ENCODE measurements at places on chromosomes 3 and 15.

DNA sequence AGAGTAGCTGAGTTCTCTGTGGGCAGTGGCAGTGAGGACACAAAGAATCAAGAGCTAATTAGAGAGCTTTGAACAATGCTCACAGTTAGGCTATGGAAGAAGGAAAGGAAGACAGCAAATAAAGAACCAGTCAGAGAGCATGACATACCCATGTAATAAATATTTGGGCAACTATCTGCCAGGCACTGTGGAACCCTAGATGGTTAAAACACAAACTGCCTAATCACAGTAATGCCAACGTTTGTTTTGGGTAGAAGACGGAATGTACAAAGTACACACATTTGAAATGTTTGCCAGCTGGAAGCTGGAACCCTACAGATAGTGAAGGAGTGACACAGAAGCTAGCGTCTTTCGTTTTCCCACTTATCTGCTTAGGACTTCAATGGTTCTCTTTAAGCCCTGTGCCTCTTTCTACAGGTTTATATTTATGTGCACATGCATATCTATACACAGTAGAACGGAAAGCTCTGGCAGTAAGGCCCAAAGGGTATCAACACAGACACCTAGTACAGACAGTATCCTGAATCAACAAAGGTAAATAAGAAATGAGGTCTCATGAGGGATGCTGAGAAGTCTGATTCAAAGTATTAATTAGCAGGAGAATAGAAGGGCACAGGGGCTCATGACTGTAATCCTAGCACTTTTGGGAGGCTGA is 44.6 kb downstream of the ANKRD28 start:
- DNase-seq: no peak

- DNase-seq: no peak
Measured at GRCh38 chr3:125042725-125043406, 12.9 kb downstream of the HEG1 start.

- DNase-seq: no peak
Measured at GRCh38 chr3:10707400-10708215, 108.4 kb upstream of the SLC6A11 start.

GRCh38 chr3:159238646-159239045 is 436.8 kb downstream of the MFSD1 start:
- DNase-seq: no peak

GRCh38 chr3:158790901-158791589 is 10.8 kb upstream of the MFSD1 start:
- DNase-seq: peak; percentile 70

GRCh38 chr3:180802837-180803236 is 109.6 kb upstream of the FXR1 start:
- DNase-seq: peak; percentile 25

DNA sequence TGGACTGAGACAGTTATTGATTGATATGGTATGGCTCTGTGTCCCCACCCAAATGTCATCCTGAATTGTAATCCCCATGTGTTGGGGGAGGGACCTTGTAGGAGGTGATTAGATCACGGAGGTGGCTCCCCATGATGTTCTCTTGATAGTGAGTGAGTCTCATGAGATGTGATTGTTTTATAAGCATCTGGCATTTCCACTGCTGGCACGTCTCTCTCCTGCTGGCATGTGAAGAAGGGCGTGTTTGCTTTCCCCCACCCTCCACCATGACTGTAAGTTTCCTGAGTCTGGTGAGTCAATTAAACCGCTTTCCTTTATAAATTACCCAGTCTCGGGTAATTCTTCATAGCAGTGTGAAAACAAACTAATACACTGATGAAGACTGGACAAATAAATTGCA is 105.6 kb upstream of the MELTF start:
- no peak for DNase-seq

- DNase-seq: no peak
Measured at GRCh38 chr15:20358779-20359414, 182.7 kb downstream of the GOLGA6L6 start.

- no peak for DNase-seq
Measured at GRCh38 chr3:194203482-194204041, 67.6 kb downstream of the HES1 start.

DNA sequence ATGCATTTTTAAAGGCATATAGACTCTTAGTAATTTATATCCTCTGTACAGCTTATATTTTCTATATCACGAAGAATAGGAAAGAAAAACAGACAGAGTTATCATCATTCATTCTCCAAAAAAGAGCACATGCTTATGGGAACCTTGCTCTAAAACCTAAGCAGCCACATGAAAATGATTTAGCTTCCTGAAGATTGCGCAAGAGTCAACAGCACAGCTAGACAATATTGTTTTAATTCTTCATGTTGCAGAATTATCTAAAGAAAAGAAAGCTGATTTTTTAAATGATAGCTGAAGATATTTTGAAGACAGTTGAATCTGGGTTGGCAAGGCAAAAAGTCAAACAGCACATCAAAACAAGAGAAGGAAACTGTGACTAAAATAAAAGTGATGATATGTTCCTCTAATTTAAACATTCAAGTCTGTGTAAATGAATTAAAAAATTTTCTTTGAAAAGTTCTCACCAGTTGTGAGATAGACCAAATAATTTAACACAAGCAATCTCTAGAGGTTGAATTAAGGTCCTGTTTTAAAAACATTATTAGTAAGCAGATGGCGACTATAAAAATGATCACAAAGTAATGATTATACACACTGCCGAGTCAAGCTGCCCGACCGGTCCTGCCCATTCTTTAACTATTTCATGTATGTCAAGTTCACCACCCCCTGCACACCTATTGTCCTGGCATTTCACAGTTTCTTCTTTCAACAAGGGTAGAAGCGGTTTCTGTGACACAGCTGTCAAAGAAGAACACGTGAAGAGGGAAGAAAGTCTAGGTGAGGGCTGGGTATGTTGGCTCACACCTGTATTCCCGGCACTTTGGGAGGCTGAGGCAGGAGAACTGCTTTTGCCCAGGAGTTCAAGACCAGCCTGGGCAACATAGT is 74.2 kb upstream of the BHLHE40 start:
- DNase-seq: no peak

- DNase-seq: no peak
Measured at GRCh38 chr3:195868866-195869412, 39.4 kb downstream of the TNK2 start.

- no peak for DNase-seq
Measured at GRCh38 chr3:185473290-185473815, 25.5 kb downstream of the TMEM41A start.

- no peak for DNase-seq
Measured at GRCh38 chr3:106034313-106034712, 165.5 kb upstream of the CBLB start.

DNA sequence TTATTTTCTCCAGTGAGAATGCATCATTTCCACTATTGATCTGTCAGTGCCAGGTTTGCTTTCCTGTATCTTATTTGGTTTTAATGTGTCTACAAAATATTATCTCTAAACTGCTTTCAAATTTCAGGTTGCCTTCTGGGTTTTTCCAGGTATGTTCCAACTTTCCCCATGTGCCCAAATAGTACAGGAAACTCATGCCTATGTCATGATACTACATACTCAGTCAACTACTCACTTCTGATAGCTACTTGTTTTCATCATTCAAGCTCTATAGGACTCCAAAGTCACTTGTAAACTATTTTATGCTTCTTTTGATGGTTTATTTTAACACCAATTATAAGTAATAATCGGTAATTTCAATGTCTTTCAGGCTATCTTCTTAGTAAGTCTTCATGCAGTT is 134.8 kb upstream of the TTC14 start:
- no peak for DNase-seq

DNA sequence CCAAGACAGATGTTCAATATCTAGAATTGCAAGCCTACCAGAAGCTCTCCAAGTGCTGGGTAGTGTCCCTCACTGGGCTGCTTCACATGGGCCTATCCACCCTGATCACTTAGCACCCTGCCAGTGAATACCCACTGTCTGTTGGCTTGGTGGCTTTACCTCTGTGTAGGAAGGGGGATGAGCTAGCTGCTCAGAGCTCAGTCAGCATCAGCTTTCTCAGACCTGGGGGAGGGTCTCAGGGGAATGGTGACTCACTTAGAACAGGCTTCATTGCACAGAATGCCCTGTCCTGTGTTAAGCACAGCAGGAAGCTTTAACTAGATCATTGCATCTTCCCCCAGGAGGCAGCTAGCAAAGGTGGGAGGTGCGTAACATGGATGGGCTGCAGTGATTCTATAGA is 209.8 kb downstream of the PDCD6IP start:
- peak; percentile 75 for DNase-seq

DNA sequence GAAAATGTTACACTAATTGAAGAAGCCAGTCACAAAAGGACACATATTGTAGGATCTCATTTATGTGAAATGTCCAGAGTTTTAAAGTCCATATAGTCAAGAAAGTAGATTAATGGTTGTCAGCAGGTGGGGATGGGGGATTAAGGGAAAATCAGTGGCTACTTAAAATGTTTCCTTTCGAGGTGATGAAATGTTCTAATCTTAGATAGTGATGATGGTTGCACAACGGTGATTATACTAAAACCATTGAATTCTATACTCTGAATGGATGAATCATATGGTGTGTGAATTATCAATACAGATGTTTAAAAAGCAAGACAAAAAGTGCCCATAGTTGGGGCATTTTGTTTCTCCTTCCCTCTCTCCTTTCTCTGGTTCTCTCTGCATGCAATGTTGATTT is 164.6 kb downstream of the ATG7 start:
- DNase-seq: no peak

GRCh38 chr15:30922480-30923311 is 19.0 kb downstream of the FAN1 start:
- peak; percentile 14 for DNase-seq

- peak; percentile 57 for DNase-seq
Measured at GRCh38 chr3:113287111-113287802, 75.9 kb downstream of the BOC start.

DNA sequence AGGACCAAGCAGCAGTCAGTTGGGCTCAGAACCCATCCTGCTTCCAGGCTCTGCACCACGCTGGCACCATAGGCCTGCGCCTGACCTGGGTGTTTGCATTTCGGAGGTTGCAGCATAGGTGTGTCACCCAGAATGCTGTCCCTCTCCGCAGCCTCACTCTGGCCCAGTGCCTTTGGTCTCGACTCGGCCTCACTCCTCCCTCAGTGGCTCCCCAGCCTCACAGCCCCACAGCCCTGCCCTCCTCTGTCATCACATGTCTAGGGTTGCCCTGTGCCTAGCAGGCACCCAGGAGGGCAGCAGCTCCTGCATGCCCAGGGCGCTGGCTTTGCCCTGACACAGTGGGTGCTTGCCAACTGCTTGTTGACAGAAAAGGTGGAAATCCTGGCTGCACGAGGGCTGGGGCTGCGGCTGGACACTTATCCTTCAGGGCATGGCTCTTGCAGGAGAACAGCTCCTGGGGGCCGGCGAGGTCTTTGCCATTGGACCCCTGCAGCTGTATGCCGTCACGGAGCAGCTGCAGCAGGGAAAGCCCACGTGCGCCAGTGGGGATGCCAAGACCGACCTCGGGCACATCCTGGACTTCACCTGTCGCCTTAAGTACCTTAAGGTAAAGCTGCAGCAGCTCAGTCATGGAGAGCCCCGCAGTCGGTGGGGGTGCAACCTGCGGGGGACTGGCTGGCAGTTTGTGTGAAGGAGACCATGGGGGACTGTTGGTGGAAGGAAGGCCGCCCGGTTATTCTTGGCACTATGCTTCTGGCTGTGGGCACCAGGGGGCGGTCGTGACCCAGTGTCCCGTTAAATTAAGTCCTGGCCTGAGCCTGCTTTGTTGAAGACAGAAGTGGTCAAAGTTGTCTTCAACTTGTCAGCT is 16.2 kb downstream of the NISCH start:
- peak; percentile 8 for DNase-seq

GRCh38 chr15:33699691-33700447 is 268.4 kb upstream of the CHRM5 start:
- no peak for DNase-seq

GRCh38 chr3:177444696-177445095 is 247.4 kb upstream of the TBL1XR1 start:
- DNase-seq: no peak

DNA sequence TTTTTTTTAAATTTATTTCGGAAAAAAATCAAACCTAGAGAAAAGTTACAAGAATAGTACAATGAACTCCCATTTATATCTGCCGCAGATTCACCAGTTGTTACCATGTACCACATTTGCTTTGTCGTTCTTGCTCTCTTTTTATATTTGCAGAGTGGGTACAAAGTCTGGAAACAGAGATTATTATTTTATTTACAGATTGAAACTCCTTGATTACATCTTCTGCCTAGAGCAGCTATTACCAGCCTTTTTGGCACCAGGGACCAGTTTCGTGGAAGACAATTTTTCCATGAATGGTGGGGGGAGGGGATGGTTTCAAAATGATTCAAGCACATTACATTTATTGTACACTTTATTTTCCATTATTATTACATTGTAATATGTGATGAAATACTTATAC is 8.3 kb downstream of the MEF2A start:
- no peak for DNase-seq

DNA sequence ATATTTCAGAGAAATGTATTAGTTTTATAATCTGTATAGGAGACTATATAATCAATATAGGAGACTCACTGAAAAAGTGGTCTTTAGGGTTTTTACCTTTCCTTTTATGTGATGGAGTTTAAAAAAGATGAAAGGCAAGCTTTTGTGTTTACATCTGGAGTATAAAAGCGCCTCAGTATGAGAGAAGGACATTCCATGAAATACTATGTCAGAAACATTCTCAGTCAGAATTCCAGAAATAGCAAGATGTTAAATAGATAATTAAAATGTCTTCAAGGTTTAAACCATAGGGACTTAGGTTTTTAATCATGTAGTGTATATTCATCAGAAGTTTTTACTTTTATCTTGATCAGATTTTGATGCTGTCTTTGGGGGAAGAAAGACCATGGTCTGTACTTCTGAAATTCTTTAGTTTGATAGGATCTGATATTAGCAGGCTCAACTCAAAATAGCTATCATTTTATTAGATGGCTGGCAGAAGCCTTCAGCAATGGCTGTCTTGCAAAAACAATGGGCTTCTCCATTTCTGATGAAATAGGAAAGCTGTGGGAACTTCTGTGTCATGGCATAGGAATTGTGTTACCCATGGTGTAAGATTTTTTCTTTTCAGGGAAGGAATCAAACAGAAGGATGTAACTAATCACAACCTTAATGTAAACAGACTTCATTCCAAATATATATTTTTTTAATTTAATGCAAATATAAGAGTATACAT is 209.6 kb upstream of the PLSCR5 start:
- no peak for DNase-seq

DNA sequence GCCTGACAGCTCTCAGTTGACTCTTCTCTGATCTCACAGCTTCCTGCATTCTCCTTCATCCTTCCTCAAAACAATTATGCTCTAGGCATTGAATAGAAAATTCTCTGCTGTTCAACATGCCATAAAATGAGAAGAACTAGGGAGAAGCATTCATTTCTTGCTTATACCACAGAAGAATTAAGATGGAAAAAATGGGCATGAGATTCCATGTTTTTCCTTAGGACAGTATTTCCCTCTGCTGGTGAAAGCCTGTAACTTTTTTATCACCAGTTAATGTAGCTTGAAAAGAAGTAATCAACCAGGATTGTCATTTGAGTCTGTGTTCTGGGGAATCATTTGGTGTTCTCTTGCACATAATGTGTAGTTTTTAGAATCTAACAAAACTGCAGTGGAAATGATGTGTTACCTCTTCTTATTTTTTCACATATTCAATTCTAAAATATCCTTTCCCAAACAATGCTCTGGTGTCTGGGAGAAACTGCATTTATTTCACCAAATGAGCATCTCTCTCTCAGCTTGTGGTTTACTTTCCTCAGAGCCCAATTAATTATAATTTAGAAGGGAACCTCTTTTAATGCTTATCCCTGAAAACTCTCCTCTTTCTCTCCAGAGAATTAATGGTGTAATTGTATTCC is 92.8 kb upstream of the DCBLD2 start:
- DNase-seq: peak; percentile 51

- no peak for DNase-seq
Measured at GRCh38 chr3:55330756-55331155, 156.3 kb downstream of the WNT5A start.

- DNase-seq: peak; percentile 69
Measured at GRCh38 chr3:48435774-48436476, 4.0 kb downstream of the CCDC51 start.

Data from RCC 7860 (cell line).